ENCODE measurements at places on chromosomes 12 and 14. TPM values are rescaled to one million over a fixed set of nuclear protein-coding genes. Genes with fewer than 3 reads are reported as not detected.

GRCh38 chr12:50088577-50089335 is 3.6 kb downstream of the SMARCD1 start:
- H3K4me3 ChIP-seq: no peak overlapping the region
- DNase-seq: peak; percentile 36
- H3K27me3 ChIP-seq: no peaks in the 10 kb centered on the region
- H3K36me3 ChIP-seq: peaks cover 8% of the 10 kb centered on the region
- no peak overlapping the region for H3K27ac ChIP-seq
- H3K4me1 ChIP-seq: peaks cover 32% of the 10 kb centered on the region

DNA sequence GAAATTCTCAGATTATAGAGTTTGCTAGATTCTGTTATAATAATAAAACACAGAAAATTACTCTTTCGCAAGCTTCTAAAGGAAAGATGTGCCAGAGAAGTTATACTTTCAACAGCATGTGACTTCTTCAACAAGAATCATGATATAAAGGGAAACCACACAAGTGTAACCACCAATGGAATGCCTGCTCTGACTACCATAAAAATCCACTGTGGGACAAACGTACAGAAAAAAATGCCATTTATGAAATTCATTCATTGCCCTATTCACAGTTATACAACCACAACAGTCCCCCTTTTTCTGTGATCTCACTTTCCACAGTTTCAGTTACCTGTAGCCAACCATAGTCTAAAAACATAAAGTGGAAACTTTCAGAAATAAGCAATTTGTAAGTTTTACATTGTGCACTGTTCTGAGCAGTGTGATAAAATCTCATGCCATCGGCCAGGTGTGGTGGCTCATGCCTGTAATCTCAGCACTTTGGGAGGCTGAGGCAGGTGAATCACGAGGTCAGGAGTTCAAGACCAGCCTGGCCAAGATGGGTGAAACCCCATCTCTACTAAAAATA is 3.2 kb downstream of the CATSPERB start:
- no peaks in the 10 kb centered on the region for H3K27me3 ChIP-seq
- peaks cover 14% of the 10 kb centered on the region for H3K4me1 ChIP-seq
- peak; percentile 14 for DNase-seq
- H3K36me3 ChIP-seq: peaks cover 4% of the 10 kb centered on the region
- peak overlapping the region; percentile 49 for H3K27ac ChIP-seq

DNA sequence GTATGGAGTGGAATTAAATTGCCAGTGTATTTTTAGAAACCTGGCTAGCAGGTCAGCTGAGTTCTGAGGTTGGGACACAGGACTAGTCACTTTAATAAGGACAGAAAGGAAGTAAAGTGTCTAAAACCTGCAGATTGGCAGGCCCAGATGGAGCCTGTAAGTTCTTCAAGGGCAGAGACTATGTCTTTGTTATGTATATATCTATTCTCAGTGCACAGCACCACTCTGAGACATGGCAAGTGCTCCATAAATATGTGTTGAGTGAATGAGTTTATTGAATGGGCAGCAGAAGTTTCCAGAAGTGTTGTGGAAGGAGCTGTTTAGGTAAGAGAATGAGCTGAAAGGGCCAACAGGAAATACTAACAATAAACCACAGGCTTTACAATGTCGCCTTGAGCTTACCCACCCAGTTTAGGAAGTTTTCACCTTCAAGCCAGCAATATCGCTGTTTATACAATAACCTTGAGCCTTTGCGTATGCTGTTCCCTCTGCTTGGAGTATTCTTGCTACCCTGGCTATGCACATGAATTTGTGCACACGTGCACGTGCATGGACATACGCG is 109.5 kb upstream of the TMPO start:
- H3K36me3 ChIP-seq: no peaks in the 10 kb centered on the region
- H3K27ac ChIP-seq: no peak overlapping the region
- H3K27me3 ChIP-seq: no peaks in the 10 kb centered on the region
- H3K4me1 ChIP-seq: peaks cover 15% of the 10 kb centered on the region
- DNase-seq: no peak

GRCh38 chr12:49515266-49515665 is 23.6 kb upstream of the KCNH3 start:
- peaks cover 2% of the 10 kb centered on the region for H3K36me3 ChIP-seq
- DNase-seq: no peak
- H3K27ac ChIP-seq: no peak overlapping the region
- no peak overlapping the region for H3K4me3 ChIP-seq
- peaks cover 6% of the 10 kb centered on the region for H3K4me1 ChIP-seq

DNA sequence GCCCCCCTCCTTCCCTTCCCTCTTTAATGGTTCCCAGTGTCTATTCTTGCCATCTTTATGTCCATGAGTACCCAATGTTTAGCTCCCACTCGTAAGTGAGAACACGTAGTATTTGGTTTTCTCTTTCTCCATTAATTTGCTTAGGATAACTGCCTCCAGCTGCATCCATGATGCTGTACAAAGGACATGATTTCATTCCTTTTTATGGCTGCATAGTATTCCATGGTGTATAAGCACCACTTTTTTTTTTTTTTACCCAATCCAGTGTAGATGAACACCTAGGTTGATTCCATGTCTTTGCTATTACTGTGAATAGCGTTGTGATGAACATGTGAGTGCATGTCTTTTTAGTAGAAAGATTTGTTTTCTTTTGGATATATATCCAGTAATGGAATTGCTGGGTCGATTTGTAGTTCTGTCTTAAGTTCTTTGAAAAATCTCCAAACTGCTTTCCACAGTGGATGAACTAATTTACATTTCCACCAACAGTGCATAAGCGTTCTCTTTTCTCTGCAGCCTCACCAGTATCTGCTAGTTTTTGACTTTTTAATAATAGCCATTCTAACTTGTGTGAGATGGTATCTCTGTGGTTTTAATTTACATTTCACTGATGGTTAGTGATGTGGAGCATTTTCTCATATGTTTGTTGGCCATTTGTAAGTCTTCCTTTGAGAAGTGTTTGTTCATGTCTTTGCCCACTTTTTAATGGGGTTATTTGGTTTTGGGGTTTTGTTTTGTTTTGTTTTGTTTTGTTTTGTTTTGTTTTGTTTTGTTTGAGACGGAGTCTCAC is 26.0 kb downstream of the RPS29 start:
- no peak overlapping the region for H3K4me3 ChIP-seq
- no peak for DNase-seq
- H3K36me3 ChIP-seq: no peaks in the 10 kb centered on the region
- no peaks in the 10 kb centered on the region for H3K27me3 ChIP-seq
- H3K4me1 ChIP-seq: no peaks in the 10 kb centered on the region
- no peak overlapping the region for H3K27ac ChIP-seq

DNA sequence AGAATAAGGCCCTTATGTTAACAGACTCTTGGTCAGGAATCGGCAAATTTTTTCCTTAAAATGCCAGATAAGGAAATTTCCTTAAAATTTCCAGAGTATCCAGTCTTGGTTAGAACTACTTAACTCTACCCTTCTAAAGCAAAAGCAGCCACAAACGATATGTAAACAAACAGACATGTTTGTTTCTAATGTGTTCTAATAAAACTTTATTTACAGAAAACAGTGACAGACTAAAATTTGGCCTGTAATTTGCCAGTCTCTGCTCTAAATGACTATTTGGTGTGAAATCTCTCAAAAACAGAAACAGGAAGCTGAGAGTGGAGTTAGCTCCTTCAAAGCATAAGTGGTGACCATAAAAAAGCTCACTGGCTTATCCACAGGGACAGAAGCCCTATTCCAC is 78.2 kb downstream of the PRKAB1 start:
- H3K4me3 ChIP-seq: no peak overlapping the region
- H3K27me3 ChIP-seq: no peaks in the 10 kb centered on the region
- DNase-seq: no peak

DNA sequence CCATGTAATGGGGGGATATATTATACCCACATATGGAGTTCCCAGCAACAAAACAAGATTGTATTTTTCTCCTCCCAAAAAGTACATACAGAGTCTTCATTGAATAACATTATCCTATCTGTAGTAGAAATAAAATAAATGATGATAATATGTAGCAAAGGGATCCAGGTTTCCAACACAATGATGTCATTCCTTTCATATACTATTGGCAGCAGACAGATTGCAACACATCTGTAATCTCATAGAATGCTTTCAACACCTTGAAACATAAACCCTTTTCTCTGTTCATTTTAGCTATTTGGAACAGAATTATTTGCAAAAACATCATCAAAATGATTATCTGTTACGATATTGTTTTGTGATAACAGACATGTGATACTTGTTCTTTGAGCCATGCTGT is 317.6 kb downstream of the DPF3 start:
- H3K36me3 ChIP-seq: no peaks in the 10 kb centered on the region
- H3K4me1 ChIP-seq: peaks cover 7% of the 10 kb centered on the region
- H3K4me3 ChIP-seq: no peak overlapping the region
- H3K27ac ChIP-seq: no peak overlapping the region

DNA sequence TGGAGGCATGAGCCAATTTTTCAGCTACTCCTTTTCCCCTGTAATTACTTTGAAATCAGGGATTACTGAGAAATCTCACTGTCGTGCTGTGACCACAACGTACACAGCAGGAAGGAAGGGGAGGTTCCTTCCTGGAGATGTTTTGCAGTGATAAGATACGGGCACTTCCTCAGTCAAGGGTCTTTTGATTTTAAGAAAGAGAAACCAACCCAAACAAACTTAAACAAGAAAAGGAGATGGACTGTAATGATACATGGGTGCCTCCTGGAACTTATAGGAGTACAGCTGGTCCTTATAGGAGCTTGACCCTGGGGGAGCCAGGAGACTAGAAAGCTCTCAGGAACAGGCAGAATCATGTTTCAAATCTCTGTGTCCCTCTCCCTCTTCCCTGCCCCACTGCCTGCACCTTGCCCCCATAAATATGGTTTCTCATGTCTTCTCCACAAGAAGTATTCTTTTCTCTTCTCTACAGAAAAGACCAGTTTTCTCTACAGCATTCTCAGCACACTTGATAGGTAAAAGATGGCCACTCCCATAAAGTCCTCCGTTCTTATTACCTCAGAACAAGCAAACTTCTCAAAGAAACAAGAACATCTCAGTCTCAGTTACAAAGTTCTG is 281.1 kb upstream of the AMIGO2 start:
- peak overlapping the region; percentile 94 for H3K27ac ChIP-seq
- H3K4me1 ChIP-seq: peaks cover 55% of the 10 kb centered on the region
- H3K4me3 ChIP-seq: peak overlapping the region; percentile 70
- peaks cover 34% of the 10 kb centered on the region for H3K36me3 ChIP-seq
- no peak for DNase-seq

GRCh38 chr12:57262126-57262822 is 11.3 kb upstream of the STAC3 start:
- H3K36me3 ChIP-seq: peaks cover 3% of the 10 kb centered on the region
- peaks cover 6% of the 10 kb centered on the region for H3K4me1 ChIP-seq
- no peak for DNase-seq
- H3K27me3 ChIP-seq: no peaks in the 10 kb centered on the region
- H3K27ac ChIP-seq: no peak overlapping the region
- H3K4me3 ChIP-seq: no peak overlapping the region

DNA sequence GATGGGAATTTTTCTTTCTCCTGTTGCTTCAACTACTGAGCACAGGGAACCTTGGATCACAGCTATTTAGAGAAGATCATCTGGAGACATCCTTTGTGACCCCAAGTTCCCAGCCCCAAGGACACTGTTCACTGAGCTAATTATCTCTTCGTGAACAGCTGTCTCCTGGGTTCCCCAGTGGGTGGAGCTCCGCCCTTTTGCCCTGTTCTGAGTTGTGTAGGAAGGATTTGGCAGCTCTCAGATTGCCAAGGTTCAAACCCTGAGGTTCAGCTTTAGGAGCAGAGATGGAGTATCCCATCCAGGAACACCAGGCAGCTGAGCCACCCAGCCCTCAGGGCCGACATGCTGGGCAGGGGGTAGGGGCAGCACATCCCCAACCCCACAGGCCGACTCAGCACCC is 32.0 kb downstream of the NGB start:
- H3K27me3 ChIP-seq: no peaks in the 10 kb centered on the region
- no peak for DNase-seq
- H3K36me3 ChIP-seq: no peaks in the 10 kb centered on the region
- no peak overlapping the region for H3K27ac ChIP-seq
- H3K4me1 ChIP-seq: no peaks in the 10 kb centered on the region

GRCh38 chr12:9036227-9036626 is 46.9 kb downstream of the KLRG1 start:
- H3K36me3 ChIP-seq: peaks cover 6% of the 10 kb centered on the region
- DNase-seq: no peak
- no peaks in the 10 kb centered on the region for H3K27me3 ChIP-seq
- peaks cover 39% of the 10 kb centered on the region for H3K4me1 ChIP-seq
- H3K4me3 ChIP-seq: no peak overlapping the region
- H3K27ac ChIP-seq: no peak overlapping the region

The NPFF gene
- total RNA-seq: not detected

The ESRRB gene
- not detected for total RNA-seq

DNA sequence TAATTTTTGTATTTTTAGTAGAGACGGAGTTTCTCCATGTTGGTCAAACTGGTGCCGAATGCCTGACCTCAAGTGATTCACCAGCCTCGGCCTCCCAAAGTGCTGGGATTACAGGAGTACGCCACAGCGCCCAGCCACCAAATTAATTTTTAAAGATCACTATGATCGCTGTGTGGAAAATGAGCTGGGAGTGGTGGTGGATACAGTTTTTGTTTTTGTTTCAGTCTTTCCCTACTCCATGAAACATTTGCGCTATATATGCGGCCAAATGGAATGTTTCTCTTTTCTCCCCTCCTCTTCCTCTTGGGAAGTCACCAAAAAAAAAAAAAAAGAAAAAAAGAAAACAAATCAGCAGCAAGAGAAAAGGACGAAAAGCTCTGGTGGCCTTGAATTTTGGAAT is 20.8 kb upstream of the P2RX4 start:
- no peak for DNase-seq
- H3K36me3 ChIP-seq: no peaks in the 10 kb centered on the region
- H3K27me3 ChIP-seq: no peaks in the 10 kb centered on the region

The NFATC4 gene
- 1.1 TPM for total RNA-seq

GRCh38 chr12:63149909-63150712 is 890 bp downstream of the AVPR1A start:
- no peak overlapping the region for H3K27ac ChIP-seq
- peaks cover 67% of the 10 kb centered on the region for H3K27me3 ChIP-seq
- H3K4me3 ChIP-seq: no peak overlapping the region
- H3K4me1 ChIP-seq: peaks cover 10% of the 10 kb centered on the region
- H3K36me3 ChIP-seq: no peaks in the 10 kb centered on the region

The GLI1 gene
- total RNA-seq: 0.56 TPM

- H3K27ac ChIP-seq: no peak overlapping the region
- no peak for DNase-seq
- no peaks in the 10 kb centered on the region for H3K36me3 ChIP-seq
- H3K4me1 ChIP-seq: no peaks in the 10 kb centered on the region
Observed at GRCh38 chr12:113655479-113655878, 183.8 kb upstream of the LHX5 start.

DNA sequence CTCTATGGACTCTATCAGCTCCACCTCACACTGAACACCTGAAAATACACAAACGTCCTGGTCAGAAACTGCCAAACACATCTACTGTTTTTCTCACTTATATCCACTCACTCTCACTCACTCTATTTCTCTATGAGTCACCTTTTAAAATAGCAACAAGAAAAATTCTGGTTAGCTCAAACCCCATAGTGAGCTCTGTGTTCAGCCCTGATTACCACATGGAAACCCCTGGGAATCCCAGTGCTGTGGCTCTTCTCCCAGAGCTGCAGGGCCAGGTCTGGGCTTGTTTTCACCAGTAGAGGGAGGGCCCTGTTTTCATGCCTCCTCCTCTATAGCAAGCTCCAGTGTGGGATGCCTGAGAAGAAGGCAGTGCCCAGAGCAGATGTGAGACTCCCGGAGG is 1126.1 kb downstream of the TMEM121 start:
- H3K27me3 ChIP-seq: peaks cover 4% of the 10 kb centered on the region
- H3K4me3 ChIP-seq: no peak overlapping the region

GRCh38 chr12:106249411-106250135 is 1.8 kb upstream of the CKAP4 start:
- peaks cover 7% of the 10 kb centered on the region for H3K36me3 ChIP-seq
- peaks cover 27% of the 10 kb centered on the region for H3K4me1 ChIP-seq
- H3K4me3 ChIP-seq: no peak overlapping the region
- no peaks in the 10 kb centered on the region for H3K27me3 ChIP-seq
- peak overlapping the region; percentile 83 for H3K27ac ChIP-seq

All from activated naive CD8-positive, alpha-beta T cell treated with anti-CD3 and anti-CD28 coated beads for 36 hours (primary cell).